ENCODE measurements at places on chromosomes 13 and 19.

GRCh38 chr19:4464815-4465581, 7.1 kb upstream of the HDGFL2 start:
- no peak for DNase-seq

DNA sequence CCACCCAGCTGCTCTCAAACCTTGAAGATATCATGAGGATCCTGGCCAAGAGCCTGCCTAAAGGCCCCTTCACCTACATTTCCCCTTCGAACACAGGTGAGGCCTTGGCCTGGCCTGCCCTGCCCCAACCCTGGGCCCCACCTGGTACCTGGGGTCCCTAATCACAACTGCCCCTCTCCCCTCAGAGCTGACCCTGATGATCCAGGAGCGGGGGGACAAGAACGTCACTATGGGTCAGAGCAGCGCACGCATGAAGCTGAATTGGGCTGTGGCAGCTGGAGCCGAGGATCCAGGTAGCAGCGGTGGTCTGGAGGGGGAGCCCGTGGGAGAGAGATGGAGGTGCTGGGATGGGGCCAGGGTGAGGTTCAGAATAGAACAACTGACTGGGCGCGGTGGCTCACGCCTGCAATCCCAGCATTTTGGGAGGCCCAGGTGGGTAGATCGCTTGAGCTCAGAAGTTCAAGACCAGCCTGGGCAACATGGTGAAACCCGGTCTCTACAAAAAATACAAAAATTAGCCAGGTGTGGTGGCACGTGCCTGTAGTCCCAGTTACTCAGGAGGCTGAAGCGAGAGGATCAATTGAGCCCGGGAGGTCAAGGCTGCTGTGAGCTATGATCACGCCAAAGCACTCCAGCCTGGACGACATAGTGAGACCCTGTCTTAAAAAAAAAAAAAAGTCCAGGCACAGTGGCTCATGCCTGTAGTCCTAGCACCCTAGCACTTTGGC, 17.5 kb downstream of the DDX39A start:
- no peak for DNase-seq

- DNase-seq: no peak
Observed at GRCh38 chr13:27834095-27834494, 41.8 kb downstream of the GSX1 start.

DNA sequence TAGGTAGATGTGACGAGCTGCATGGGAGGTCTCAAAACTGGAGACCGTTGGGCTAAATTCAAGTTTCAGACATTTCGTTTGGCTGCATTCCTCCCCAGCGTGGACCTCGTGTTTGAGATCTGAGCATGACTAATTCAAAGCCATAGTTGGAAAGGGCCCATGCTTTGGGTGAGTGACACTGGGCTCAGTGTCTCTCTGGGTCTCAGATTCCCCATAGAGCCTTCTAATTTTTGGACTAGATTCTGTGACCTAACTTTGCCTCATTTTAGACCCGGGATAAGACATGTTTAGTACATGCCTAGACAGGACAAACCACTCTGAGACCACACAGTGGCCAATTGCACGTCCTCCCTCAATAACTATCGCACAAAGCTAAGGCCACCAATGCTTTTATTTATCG, 16.6 kb downstream of the CKM start:
- no peak for DNase-seq

All from activated naive CD4-positive, alpha-beta T cell treated with anti-CD3 and anti-CD28 coated beads, Interleukin-2, amount 50 U/mL, for 16 hours (primary cell).